Left renal pelvis (tissue), 4 donors: ENCODE measurements at places on chromosomes 7 and 10.

- no peak for DNase-seq
Measured at GRCh38 chr7:127865466-127865865, 165.8 kb downstream of the LRRC4 start.

DNA sequence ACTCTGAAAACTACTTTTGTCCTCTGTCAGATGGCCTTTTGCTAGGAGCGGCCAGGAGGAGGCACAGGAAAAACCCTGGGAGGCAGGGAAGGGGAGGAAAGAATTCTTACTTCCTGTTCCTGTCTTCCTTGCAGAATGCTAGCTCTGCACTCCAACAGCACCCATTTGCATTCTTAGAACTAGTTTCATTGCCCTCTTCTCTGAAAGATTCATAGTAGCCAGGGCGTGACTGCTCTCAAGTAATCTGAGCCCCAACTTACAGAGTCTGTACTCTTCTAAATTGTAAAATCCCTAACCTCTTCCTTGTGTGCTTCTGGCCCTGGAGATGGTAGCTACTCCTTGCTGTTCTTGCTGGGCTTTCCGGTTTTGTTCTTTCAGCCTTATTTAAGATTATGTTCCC, 75.3 kb upstream of the STEAP1 start:
- DNase-seq, result no peak

GRCh38 chr7:132489776-132490237, 86.5 kb downstream of the PLXNA4 start:
- no peak for DNase-seq

- DNase-seq, result no peak
Measured at GRCh38 chr7:101731502-101732084, 85.8 kb upstream of the CUX1 start.

DNA sequence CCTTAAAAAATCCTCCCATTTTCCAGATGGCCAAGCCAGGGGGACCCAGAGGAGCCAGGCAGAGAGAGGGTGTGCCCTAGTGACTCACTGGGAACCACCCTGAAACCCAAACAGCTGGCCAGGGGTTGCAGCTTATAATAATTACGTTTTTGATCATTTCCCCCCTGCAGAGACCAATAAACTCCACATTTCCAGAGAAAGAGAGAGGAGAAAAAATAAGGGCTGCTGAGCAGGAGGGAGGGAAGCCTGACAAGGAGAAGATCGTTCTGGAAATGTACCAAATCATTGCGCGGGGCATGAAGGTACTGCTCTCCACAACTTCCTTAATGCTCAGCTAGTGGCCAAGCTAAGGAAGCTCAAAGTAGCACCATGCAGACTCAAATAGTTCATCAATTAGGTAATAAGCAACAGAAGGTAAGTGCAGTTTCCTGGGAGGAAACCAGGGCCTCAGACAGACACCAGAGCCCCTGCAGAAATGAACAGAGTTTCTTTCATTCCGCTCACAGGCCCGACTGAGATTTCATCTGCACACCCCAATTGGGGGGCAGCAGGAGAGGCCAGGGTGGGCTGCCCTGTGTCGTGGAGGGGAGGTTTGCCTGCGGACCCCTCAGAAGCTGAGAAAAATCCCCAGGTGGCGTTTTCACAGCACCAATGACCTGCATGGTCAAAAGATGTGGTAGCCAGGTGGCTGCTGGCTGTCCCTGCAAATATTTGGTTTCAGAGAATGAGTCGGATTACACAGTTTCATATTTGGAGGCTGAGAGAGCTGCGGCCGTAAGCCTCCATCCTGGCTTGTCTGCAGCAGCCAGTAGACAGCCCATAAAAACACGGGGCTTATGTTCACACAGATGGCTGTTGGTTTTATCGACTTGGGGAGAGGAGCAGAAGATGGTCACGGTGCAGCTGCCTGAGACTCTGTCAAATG, 153.2 kb upstream of the LYZL2 start:
- no peak for DNase-seq

GRCh38 chr7:42144604-42145003, 92.4 kb downstream of the GLI3 start:
- DNase-seq, result no peak

DNA sequence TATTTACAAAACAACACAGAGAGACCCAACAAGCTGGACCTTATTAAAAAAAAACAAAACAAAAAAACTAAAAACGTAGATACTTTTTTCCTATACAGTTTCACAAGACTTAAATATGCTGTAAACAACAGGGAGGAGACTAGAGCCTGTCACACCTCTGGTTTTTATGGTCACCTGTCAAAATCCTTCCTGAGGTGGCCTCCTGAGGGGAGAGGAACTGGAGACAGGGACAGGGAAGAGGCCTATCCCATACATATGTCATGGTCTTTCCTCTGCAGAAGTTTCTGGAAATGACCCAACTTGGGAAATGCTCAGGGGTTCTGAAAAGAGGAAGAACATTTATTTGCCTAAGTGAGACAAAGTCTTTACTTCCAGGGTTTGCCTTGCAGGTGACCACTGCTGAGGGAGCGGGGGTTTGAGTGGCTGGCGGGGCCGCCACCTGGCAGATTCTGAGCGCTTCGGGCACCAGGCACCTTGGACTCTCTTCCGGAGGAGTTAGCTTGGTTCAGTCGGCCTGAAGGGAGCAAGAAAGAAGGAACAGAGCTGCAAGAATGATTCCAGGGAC, 18.3 kb downstream of the CPA1 start:
- DNase-seq, result no peak

DNA sequence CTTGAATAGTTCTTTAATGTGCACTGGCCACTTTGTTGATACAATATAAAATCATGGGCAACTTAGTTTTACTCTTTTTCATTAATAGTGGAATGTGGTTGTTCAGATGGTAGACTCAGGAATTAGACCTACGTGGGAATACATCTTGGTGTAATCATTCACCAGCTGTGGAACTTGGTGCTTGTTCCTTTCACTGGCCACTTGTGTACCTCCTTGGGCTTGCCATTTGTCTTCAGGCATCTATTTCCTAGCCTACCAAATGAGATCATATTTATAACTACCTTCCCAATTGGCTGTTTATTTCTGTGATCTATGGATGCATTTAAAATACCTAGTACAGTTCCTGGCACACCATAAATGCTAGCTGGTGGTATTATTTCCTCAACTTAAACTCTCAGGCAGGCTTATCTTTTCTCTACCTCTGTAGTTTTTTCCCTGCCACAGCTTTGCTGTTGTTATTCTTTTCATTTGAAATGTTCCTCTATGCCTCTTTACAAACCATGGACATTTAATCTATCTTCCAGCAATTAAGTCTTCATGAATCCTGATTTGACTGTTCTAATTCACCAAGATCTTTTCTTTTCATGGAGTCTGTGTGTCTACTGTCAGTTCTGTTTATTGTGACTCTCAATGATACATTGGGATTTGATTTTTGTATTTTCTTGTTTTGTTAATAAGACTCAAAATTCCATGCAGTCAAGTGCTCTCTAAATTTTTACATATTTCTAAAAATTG, 113.0 kb downstream of the ADAM22 start:
- DNase-seq, result no peak

DNA sequence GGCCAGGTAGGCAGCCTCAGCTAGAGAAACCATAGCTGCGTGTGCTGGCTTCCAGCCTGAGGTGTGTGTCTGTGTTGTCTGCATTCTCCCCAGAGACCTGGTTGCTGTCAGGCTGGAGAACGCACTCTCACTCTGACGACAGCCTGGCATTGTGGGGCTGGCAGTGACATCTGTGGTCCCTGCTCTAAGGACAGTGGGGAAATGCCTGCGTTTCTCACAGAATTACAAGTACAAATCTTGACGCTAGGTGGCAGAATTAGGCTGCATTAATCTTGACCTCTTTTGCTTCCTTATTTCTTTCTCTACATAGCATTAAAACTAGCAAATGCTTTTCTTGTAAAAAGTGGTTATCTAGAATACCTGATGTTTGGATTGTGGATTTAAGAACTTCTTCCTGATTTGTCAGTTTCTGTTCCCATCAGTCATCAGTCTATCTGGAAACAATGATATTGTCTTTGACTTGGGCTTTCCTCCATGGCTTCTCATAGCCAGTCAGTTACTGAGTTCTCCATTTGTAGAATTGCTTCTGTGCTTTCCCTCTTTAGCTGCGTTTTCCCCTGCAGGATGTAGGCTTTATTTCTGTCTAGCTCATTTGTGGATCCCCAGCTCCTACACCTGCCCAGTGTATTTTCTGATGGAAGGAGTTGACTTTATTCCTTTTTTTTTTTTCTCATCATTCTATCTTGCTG, 86.0 kb downstream of the FANK1 start:
- peak; percentile 68 for DNase-seq

GRCh38 chr10:127832501-127832900, 60.2 kb downstream of the CLRN3 start:
- DNase-seq, result no peak

- no peak for DNase-seq
Measured at GRCh38 chr10:6269432-6269831, 66.7 kb downstream of the PFKFB3 start.

GRCh38 chr7:6533893-6534495, 17.3 kb downstream of the GRID2IP start:
- DNase-seq, result no peak

DNA sequence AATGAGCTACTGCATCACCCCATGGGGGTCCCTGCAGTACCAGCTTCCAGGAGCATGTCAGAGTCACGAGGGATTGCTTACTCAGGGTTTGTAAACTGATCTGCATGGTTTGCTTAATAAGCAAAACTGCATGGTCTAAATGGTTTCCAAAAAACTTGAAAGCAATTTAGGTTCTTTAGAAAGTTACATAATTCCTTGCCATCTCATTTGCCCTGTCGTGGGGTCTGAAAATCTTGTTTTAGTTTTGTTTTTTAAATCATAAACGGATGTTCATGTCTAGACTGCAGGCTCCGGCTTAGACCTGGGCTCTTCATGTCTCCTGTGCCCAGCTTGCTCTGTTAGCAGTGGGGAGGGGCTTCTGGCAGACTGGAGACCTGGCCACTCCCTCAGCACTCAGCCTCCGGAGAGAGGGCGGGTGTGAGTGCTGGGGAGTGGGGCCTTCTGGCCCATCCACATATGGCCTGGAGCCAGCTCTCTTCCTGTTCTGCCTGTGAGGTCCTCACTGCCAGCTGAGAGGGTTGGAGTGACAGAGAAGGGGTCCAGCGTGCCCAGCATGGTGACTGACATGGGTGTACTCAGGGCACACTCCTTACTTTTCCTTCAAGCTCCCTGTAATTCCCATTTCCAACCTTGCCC, 17.5 kb downstream of the PRF1 start:
- DNase-seq, result peak; percentile 39

- no peak for DNase-seq
Measured at GRCh38 chr10:65555192-65555591, 1370.6 kb upstream of the LRRTM3 start.

GRCh38 chr10:115945701-115946445, 327.1 kb downstream of the GFRA1 start:
- DNase-seq, result no peak

DNA sequence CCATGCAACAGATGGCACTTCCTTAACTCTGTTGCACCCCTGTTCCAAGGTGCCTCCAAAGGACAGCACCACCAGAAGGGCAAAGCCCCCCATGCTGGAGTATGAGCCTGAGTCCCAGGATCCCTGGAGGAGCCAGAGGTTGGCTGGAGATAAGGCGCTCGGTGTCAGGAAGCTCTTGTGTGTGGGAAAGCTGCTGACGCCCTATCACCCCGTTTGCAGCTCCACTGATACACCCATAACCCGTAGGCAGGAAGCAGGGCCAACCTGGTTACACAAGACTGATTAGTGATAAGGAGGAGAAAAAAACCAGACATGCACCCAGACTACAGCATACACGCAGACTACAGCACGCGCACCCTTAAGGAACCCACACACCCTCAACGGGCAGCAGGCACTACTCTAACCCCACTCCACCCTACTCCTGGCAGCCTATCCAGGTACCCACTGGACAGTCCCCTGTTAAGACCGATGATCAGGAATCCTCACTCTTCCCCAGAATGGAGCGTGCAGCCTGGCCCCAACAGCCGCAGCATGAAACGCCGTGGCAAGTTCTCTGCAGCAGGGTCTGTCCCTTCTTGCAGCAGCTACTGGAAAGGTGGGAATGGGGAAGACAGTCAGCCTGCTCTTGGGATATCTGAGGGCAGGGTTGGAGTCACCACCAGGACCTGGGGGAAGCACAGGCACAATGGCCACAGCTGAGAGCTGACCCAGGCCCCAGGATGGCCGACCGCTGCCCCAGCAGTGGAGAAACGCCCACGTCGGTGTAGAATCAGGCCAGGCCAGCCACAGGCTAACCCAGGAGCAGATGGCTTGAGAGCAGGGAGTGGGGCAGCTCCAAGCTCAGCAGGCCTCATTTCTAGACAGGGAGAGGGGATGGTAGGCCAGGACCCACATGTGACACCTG, 38.3 kb upstream of the TUBB8 start:
- DNase-seq, result no peak

DNA sequence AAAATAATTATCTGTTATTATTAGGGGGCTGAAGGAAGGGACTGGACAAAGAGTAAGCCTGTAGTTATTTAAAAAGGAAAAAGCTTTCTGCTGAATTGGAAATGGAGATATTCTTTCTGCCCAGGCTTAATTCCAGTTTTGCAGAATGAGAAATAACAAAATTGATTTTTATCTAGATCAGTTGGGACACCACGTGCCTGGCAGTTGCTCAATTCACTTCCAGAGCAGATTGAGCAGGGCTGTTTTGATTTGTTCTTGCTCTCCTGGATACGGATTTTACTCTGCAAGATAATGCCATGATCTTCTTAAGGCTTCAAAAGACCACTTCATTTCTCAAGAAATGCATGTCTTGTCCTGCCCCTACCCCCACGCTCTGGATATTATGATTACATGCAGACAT, 524.3 kb downstream of the TCERG1L start:
- no peak for DNase-seq

GRCh38 chr7:127844165-127844564, 187.1 kb downstream of the LRRC4 start:
- no peak for DNase-seq

GRCh38 chr7:48109848-48110663, 21.0 kb downstream of the UPP1 start:
- DNase-seq, result no peak

- no peak for DNase-seq
Measured at GRCh38 chr10:99341248-99341647, 12.1 kb downstream of the CNNM1 start.

- DNase-seq, result no peak
Measured at GRCh38 chr10:115975506-115975905, 297.5 kb downstream of the GFRA1 start.

- no peak for DNase-seq
Measured at GRCh38 chr7:33757563-33758165, 147.7 kb upstream of the BMPER start.

DNA sequence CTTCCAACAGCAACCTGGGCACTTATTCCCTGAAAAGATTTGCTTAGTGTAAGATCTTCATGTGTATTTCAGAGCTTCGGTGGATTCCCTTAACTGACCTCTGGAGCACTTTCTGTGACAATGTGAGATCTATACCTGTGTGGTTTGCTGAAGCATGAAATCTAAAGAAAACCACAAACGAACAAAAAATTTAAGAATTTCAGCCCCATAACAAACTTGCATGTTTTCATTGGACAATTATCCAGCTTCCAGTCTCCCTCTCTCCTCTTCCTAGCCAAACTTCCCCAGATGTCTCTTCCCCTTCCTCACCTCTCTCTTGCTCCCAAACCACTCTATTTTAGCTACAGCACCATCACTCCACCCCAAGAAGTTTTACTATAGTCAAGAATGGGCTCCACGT, 279.9 kb upstream of the SORCS1 start:
- no peak for DNase-seq
